GM03348 (cell line): ENCODE measurements at places on chromosomes 12 and 14.

DNA sequence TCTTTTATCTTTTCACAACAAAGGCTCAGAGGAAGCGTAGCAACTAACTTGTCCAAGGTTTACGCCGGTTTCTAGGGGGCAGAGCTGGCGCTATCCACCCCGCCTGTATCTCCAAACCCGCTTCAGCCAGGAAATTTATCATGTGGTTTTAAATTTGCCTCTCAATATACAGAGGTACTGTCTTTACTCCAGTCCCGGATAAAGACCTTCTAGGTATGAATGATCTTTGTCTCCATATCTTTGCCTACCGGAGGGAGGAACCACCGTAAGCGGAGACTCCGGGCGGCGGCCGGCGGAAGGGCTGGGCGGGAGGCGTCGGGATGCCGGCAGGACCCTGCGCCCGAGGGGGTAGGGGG is 693 bp upstream of the RIMKLB start:
- no peak for DNase-seq

GRCh38 chr12:120136093-120136770 is 19.7 kb upstream of the RAB35 start:
- DNase-seq: no peak

DNA sequence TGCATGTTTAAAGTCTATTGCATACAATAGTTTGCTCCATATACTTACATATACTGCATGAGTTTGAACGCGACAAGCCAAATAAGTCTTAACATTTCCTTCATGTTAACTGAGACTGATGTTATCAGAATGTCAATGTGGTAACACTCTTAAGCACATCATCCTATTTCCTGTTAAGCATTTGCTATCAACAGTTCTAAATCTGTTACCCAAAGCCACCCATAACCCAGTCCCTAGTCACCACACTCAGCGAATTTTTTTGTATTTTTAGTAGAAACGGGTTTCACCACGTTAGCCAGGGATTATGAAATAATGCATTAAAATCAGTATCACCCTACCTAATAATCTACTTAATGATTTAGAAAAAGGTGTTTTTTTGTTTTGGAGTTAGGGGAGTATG is 39.4 kb downstream of the HNRNPC start:
- DNase-seq: no peak

DNA sequence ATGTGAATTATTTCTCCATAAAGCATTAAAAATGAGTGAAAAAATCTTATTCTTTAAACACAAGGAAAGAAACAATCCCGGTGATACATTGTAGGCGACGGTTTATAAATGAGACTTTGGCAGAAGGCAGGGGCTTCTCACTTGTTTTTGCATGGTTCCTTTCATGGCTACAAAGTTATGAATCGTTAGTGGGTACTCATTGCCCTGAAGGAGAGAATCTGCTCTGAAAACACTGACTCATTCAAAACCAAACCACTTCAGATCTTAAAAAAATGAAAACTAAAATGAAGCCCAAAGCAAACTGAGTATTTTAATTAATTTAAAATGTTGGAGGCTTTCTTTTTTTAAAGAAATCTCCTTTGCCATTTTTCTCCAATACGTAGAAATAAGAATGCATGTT is 41.4 kb upstream of the AMIGO2 start:
- peak; percentile 32 for DNase-seq

DNA sequence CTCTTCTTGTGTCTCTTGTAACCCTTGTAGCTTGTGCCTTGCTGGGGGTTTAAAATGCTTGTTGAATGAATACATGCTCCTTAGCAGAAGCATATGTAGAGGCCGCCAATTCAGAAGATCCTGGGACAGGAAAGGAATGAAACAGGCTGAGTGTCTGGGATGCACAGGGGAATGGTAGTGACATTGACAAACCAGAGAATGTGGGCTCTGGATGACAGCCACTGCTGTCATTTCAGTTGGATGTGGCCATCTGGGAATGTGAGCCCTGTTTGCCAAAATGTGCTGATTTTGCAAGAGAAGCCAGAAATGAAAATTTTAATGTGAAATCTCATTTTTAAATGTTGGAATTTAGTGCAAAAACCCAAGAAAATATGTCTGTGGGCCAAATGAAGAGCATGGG is 136.8 kb downstream of the DACT1 start:
- peak; percentile 15 for DNase-seq

GRCh38 chr12:38157933-38158401 is 158.6 kb upstream of the ALG10B start:
- no peak for DNase-seq

DNA sequence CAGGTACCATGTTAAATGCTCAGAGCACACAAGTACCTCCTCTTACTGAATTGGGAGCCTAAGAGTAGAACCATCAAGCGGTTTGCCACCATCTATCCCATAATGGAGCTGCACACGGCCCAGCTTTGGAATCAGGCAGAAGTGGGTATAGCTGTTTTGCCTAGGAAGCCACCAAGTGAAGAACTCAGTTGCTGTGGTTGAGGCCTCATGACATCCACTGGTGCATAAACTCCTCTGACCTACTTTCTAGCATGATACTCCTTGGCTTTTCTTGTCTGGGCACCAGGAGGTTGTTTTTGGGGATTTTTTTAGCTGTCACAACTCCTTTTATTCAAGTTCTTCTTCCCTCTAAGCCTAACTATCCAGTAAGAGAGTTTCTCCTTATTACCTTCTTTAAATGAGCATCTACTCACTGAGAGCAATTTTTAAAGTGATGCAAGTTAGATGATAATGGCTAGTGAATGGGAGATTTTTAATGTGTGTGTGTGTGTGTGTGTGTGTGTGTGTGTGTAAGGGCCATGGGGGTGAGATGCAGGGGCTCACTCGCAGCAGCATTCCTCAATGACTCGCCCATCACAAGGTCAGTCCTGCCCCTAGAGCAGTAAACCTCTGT is 20.9 kb upstream of the KRAS start:
- DNase-seq: no peak

GRCh38 chr12:123126294-123127181 is 24.4 kb downstream of the PITPNM2 start:
- DNase-seq: peak; percentile 95

DNA sequence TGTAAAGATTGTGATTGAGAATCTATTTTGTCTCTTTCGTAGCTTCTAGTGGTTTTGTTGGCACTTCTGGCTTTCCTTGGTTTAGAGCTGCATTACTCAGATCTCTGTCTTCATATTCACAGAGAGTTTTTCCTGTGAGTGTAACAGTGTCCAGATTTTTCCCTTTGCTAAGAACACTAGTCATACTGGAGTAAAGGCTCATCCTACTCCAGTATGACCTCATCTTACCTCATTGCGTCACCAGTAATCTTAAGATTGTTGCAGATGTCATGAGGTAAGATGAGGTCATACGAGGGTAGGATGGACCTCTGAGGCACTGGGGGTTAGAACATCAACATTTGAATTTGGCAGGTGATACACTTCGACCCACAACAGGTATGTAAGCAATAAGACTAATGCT is 461.2 kb downstream of the FLRT2 start:
- DNase-seq: no peak
